Stimulated activated CD8-positive, alpha-beta memory T cell treated with anti-CD3 and anti-CD28 coated beads, Interleukin-2, amount 100 ng/mL, for 1 hour (primary cell): ENCODE measurements at places on chromosomes 13 and 19.

GRCh38 chr19:2609389-2610116 is 92.9 kb downstream of the GNG7 start:
- DNase-seq = no peak

DNA sequence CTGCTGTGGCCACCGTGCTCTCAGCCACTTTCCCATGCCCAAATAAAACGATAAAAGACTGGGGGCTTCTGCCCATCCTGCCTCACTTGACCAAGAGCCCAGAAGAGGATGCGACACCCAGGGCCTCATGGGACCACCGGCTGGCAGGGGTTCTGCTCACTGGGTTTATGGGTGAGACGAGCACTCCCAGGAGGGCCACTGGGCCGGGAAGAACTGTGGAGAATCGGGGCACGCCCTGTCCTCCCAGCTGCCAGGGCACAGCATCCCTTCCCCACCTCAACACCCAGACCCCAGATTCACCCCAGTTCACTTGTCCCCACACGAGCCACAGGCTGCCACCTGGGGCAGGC is 4.7 kb upstream of the F10 start:
- DNase-seq = no peak

GRCh38 chr19:5943623-5944022 is 29.6 kb downstream of the CAPS start:
- no peak for DNase-seq

DNA sequence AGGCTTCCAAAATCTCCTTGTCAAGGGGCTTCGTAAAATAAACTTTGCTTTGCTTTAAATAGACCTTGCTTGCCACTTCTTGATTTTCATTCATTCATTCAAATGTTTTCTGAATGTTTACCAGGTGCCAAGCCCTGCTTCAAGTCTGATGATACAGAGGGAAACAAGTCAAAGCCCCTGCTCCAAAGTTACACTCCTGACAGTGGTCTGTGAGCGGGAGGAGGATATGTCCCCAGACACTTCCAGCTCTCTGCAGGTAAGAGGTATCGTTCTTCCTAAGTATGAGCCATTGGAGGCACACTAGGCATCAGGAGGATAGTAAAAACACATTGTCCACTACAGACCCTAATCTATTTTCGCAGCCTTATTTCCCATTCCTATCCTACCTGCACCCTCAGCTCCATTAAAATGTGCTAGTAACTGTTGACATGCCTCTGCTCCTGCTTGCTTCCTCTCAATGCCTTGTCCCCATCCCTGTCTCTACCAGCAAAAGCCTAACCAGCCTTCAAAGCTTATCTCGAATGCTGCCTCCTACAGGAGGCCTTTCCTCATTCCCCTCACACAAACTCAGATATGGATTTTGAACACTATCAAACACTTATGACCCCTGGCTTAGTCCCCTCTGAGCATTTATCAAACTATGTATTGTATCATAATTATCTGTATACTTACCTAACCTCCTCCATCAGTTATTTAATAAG is 6.2 kb upstream of the WBP4 start:
- no peak for DNase-seq

DNA sequence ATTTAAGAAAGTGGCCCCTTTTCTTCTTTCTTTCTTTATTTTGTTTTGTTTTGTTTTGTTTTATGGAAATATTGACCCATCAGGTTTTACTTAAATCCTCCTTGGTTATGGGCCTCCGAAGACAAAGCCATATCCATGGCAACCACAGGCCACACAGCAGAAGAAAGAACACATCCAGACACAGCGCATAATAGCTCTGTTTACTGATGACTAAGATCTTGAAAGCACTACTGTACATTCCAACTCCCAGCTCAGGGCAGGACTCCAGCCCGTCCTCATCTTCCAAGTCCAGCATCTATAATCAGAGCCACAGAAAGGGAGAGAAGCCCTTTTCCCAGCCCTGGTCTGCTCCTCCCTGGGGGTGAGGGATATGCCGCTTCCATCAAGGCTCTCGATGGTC is 84.3 kb downstream of the NUFIP1 start:
- no peak for DNase-seq

- no peak for DNase-seq
These were observed 3.3 kb downstream of the GPX4 start for GRCh38 chr19:1106841-1107660.

DNA sequence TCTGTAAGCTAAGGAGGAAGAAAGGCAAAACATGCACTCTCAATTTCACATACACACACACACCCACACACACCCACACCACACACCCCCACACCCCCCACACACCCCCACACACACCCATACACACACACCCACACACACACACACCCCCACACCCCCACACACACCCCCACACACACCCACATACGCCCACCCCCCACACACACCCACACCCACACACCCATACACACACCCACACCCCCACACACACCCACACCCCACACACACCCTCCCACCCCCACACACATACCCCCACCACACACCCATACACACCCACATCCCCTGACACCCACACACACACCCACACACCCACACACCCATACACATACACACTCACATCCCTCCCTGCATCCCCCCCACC is 276.1 kb downstream of the ABCC4 start:
- no peak for DNase-seq

DNA sequence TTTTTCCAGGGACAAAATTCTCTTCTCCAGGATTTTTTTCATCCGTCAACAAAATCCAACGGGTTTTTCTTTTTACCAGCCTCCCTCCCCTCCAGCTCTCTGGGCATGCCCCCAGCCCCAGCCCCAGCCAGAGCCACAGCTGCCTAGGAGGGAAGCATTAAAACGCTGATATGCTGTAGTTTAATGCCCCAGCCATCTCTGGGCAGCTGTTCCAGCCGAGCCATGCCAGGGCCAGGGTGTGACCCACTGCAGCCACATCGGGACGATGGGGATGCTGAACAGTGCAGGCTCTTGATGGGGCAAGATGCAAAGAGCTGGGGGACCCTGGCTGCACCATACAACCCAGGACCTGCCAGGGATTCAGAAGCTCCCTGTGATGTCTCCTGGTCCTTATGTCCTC is 32.1 kb downstream of the TSHZ3 start:
- DNase-seq = no peak

DNA sequence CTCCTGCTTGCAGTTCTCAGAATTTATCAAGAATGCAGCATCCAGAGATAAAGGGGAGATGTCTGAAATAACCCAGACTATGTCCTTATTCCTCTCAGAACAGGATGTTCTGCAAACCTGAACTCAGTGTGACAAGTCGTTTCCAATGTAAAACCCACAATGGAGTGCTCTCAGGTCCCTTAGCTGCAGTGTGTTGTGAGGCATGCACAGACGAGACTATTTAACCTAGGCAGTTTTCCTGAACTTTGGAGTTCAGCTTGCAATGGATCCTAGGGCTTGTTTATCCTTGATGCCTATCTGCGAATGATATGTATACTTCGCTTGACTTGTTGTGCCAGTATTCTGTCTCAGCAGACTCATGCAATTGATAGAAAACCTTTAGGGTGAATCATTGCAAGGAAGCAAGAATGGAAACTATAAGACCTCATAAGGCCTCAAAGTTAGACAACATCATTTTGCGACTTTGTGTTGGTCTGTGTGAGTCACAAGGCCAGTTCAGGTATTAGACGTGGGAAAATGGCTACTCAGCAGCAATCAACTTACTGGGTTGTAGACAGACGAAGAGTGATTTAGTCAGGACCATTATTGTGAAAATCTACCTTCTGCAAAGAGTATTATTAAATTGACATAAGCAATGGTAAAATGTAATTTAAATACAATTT is 2439.9 kb upstream of the PCDH20 start:
- no peak for DNase-seq

DNA sequence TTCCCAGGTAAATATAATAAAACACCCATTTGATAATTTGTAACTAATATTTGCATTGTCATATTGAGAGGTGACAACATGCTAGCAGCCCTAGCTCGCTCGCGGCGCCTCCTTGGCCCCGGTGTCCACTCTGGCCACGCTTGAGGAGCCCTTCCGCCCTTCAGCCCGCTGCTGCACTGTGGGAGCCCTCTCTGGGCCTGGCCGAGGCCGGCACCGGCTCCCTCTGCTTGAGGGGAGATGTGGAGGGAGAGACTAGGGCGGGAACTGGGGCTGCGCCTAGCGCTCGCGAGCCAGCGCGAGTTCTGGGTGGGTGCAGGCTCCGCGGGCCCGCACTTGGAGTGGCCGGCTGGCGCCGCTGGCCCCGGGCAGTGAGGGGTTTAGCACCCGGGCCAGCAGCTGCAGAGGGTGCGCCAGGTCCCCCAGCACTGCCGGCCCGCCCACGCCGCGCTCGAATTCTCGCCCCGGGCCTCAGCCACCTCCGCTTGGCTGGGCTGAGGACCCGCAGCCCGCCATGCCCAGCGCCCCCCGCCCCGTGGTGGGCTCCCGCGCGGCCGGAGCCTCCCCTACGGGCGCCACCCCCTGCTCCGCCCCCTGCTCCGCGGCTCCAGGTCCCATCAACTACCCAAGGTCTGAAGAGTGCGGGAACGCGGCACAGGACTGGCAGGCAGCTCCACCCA is 594.4 kb downstream of the SLITRK6 start:
- no peak for DNase-seq

DNA sequence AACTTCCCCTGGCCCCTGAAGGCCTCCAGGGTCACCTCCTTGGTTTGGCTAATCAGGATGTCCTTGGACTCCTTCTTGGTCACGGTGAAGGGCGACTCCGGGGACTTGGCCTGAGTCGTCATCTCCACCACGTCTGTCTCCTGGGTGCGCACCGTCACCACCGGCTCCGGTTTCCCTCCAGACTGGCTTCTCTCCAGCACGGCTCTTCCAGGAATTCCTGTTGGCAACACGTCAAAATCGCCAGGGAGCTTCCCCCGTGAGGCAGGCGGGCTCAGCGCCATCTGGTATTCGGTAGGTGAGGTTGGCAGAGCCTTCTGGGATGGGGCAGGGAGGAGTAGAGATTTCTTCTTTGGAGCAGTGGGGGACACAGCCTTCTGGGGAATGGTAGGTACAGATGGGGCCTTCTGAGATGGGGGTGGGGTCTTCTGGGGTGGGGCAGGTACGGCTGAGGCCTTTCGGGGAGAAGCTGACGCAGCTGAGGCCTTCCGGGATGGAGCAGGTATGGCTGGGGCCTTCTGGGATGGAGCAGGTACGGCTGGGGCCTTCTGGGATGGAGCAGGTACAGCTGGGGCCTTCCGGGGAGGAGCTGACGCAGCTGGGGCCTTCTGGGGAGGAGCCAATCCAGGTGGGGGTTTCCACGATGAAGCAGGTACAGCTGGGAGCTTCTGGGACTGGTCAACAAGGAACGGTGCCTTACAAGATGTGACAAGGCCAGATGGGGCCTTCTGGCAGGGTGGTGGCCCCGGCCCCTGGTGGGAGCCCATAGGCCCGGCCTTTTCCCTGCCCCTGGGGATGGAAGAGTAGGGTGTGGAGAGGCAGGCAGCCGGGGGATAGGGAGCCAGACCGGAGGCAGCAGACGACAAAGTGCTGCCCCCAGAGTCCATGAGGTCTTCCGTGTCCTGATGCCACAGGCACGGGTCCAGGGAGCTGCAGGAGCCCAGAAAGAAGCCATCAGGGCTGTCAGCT is 3.8 kb downstream of the GARIN5B start:
- no peak for DNase-seq

DNA sequence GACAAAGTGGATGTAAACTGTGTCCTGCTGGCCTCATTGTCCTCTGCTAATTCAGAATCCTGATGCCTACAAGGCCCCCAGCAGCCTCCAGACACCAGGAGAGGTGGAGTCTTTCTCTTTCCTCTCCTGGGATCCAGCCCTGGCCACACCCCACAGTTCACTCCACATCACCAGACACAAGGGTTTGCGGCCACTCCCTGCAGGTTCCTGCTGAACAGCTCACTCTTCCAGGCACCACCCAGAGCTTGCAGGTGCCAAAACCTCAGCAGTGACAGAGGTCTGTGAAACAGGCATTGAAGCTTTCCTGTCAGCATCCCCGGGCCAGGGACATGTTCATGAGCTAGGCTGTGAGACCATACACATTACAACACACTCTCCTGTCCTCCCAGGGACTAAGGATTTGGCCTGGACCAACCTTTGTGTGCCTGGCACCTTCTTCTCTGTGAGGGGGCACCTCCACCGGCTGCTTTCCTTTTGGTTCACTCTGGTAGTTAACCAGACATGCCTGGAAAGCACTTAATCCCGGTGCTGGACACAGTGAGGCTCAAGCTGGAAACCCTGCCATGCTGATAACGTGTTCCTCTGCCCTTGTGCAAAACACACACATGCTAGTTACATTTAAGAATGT is 11.1 kb upstream of the ATP12A start:
- DNase-seq = no peak

DNA sequence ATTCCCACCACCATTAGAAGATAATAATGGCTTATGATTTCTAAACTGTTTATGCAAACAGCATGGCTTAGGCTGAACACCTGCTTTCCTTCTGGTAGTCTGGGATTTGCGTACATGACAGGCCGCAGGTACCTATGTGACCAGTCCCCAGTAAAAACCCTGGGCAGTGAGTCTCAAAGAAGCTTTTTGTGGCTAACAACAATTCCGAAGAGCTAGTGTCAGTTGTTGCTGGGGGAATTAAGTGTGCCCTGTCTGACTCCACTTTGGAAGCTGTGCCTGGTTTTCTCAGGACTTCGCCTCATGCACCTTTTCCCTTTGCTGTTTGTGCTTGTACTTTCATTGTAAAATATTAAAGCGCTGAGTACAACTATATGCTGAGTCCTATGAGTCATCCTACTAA is 250.2 kb upstream of the MIR17HG start:
- no peak for DNase-seq

DNA sequence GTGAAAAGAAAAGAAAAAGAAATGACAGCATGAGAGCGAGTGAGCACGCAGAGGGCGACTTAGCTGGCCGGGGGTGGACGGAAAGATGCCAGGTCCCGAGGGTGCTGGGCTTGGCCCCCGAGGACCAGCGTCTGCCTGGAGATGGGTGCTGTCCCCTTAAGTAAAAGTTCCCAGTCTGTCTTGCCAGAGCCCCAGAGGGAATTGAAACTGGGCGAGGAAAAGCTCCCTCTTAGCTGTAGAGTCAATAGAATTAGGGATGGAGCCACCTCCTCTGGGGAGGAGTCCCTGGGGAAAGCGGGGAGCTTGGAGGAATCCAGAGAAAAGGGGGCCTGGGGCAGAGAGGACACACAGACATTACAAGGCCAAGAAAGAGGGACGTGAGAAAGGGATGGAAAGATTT is 13.3 kb downstream of the BCAM start:
- no peak for DNase-seq

GRCh38 chr19:39951686-39952085 is 17.3 kb upstream of the FCGBP start:
- DNase-seq = no peak

- no peak for DNase-seq
These were observed 52.6 kb upstream of the RCBTB2 start for GRCh38 chr13:48585456-48585840.

- DNase-seq = no peak
These were observed at the start of gene ZNF418 for GRCh38 chr19:57934820-57935665. TSS of gene ZNF418 (minus strand) at chr19:57935402. CDS start at chr19:57933822, 1,580 bp downstream.

DNA sequence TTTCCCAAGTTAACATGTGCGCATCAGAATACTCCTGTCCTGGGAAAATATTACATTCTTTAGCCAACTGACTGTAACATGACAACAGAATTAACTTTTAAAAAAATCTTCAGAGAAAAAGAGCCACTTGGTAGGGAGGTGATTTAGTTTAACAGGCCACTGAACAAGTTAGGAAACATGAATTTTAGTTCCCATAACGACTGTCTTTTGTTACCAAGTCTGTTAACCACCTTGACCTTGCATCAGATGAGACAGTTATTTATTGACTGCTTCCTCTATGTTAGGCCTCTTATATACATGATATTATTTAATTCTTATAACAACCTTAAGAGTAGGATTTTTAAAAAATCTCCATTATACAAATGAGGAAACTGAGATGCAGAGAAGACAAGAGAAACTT is 268.6 kb downstream of the NDFIP2 start:
- no peak for DNase-seq
